ENCODE measurements at places on chromosomes 2 and 18.

DNA sequence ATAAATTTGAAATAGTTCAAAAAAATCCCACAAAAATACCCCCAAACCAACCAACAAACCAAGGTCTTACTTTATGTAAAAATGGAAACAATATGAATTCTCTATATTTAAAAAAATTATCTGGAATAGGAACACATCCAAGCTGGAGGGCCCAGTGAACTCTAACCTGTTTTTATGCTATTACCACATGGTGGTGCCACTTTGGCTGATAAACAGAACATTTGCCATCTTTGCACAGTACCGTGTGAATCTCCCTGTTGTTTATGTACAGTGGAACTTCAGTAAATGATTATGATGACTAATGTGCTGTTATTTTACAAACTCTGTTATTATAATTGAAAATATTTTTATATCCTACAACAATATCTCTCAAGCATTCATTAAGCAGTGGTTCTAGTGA, 145.3 kb upstream of the SMAD7 start:
- DNase-seq: no peak

DNA sequence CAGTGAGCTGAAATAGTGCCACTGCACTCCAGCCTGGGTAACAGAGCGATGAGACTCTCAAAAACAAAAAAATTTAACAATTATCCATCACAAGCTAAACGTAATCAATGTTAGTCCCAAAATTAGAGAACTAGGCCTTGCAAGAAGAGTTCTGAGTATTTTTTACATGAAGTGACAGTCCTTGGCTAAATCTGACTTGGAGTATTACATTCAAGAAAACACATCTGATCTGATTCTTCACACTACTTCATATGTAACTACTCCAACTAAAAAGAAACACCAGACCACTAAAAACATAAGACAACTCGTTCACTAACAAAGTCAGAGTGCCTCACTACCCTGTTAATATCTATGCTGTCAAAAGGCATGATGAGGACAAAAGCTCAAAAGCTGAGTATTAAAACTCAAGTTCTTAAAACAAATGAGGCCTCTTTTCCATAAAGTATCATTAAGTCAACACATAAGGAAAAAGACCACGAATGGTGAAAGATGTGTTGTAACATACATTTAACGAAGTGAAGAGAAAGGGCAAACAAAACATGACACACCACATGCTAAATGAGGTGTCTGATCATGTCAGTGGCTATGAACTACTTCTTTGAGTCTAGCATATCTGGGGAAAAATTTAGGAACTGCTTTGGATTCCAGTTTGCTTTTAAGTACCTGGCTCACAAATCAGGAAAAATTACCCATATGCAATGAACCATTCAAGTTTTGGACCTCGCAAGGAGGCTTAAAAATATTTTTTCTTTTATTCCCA, 42.4 kb downstream of the TRIP12 start:
- DNase-seq: no peak

DNA sequence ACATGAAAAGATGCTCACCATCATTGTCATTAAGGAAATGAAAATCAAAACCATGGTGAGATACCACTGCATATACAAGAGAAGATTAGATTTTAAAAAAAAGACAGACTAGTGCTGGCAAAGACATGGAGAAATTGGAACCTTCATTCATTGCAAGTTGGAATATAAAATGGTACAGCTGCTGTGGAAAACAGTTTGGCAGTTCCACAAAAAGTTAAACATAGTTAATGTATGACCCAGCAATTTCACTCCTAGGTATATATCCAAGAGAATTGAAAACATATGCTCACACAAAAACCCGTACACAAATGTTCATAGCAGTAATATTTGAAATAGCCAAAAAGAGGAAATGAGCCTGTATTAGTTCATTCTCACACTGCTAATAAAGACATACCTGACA, 33.7 kb upstream of the MBOAT2 start:
- no peak for DNase-seq

GRCh38 chr2:70081221-70081620, 6.1 kb upstream of the PCBP1 start:
- no peak for DNase-seq
